ENCODE measurements at places on chromosomes 4 and X.

- no peak overlapping the region for H3K27ac ChIP-seq
- no peak for ATAC-seq
- H3K36me3 ChIP-seq = no peaks in the 10 kb centered on the region
- peaks cover 7% of the 10 kb centered on the region for H3K27me3 ChIP-seq
Observed at GRCh38 chr4:10532155-10532554, 74.9 kb upstream of the ZNF518B start.

- ATAC-seq = no peak
- H3K27ac ChIP-seq = no peak overlapping the region
- no peaks in the 10 kb centered on the region for H3K4me1 ChIP-seq
- H3K27me3 ChIP-seq = no peaks in the 10 kb centered on the region
Observed at GRCh38 chrX:37686996-37687395, 1.4 kb downstream of the XK start.

GRCh38 chr4:115334736-115335411 is 221.5 kb upstream of the NDST4 start:
- no peaks in the 10 kb centered on the region for H3K27me3 ChIP-seq
- ATAC-seq = no peak
- H3K27ac ChIP-seq = no peak overlapping the region
- H3K4me3 ChIP-seq = no peak overlapping the region

DNA sequence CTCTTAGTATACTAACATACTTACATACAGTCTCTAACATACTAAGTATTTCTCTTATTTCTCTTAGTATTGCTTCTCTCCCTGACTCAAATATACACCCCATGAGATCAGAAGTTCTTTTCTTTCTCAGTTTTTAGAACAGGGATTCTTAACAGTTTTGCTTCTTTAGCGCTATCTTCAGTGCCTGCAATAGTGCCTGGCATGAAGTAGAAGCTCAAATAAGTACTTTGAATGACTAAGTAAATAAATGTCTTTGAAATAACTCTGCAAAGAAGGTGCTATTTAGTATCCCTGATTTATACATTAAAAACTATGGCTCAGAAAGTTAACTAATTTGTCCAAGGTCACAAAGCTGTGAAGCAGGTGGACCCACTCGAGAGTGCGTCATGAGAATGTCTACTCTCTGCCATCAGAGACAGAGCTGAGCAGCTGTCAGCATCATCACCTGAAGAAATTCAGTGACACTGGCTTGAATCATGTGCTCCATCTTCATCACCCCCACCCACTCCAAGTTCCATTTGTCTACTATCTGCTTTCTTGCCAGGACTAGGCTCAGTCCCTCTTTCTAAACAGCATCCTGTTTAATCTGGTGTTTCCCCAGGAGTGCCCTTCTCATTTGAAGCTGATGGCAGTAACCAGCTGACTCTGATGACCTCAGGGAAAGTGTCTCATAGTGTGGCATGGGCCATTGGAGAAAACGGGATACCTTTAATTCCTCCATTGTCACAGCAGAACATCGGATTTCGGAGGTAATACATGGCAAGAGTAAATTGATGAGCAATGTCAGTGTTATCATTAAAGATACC is 83.1 kb downstream of the CC2D2A start:
- peak; percentile 54 for ATAC-seq

DNA sequence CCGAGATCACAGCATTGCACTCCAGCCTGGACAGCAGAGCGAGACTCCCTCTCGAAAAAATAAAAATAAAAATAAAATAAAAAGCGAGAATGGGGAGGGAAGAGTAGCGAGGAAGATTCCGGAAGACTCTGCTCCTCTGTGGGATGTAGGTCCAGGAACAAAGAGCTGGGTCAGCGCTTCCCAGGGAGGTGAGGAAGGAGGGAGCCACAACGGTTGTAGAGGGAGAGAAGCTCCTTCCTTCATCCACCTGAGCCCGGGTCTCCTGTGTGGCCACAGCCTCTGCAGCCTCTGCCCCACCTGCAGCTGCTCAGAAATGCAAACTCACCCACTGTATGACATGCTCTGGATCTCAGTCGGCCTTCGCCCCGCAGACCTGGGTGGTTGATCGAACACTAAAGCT is 3.8 kb upstream of the PPP2R3B start:
- no peaks in the 10 kb centered on the region for H3K27me3 ChIP-seq
- peaks cover 6% of the 10 kb centered on the region for H3K36me3 ChIP-seq
- H3K4me1 ChIP-seq = no peaks in the 10 kb centered on the region
- H3K4me3 ChIP-seq = no peak overlapping the region
- H3K27ac ChIP-seq = no peak overlapping the region

DNA sequence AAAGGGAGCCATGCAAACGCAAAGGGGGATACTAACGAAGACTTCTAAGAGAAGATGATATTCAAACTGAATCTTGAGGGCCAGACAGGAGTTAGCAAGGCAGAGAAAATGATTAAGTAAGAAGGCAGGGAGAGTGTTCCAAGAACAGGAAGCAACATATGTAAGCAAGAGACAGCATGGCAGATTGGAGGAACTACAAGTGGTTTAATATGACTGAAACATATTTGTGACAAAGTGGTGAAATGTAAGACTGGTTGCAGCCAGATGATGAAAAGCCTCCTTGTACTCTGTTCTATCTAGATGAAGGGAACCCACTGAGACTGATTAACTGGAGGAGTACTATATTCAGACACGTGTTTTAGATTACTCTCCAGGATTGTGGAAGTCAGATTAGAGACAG is 116.6 kb upstream of the DIAPH2 start:
- no peak overlapping the region for H3K27ac ChIP-seq
- H3K4me3 ChIP-seq = no peak overlapping the region
- no peaks in the 10 kb centered on the region for H3K27me3 ChIP-seq
- no peaks in the 10 kb centered on the region for H3K4me1 ChIP-seq

DNA sequence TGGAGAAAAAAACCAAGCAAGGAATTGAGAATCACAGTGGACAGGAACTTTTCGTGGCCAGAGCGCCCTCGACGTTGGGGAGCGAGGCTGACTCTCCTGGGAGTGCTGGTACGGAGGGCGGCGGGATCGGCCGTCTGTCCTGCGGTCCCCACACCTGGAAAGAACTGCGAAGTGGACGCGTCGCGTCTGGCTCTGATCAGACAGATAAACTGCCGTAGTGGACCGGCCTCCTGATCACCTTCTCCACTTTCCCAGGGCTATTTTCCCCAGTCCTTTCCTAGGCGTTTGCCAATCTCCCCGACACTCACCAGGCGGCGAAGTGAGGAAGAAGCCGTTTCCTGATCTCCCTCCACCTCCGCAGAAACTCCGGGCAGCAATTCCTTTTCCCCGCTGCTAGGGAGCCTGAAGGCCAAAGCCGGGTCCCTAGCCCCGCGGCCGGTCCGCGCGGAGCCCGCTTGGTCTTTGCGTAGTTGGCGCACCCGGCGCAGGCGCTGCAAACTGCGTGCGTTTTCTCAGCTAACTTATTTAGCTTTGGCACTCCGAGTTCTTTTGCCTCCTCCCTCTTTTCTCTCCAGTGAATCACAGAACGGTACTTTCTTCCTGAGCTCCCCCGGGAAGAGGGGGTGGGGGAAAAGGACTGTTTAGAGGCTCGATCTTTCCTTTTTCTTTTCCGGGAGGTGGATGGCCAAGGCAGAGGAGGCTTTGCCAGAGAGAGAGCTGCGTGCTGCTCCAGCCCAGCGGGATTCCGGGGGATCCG is at the start of gene ARSJ:
ARSJ (minus strand) TSS at position 500 of the 757 bp plus-strand sequence. CDS start 813 bp downstream, outside the sequence.
- peaks cover 14% of the 10 kb centered on the region for H3K27me3 ChIP-seq
- H3K4me3 ChIP-seq = peak within 1 kb of the TSS; percentile 82
- peak within 1 kb of the TSS; percentile 65 for H3K27ac ChIP-seq
- peak; percentile 68 for ATAC-seq
- no peaks in the 10 kb centered on the region for H3K4me1 ChIP-seq

DNA sequence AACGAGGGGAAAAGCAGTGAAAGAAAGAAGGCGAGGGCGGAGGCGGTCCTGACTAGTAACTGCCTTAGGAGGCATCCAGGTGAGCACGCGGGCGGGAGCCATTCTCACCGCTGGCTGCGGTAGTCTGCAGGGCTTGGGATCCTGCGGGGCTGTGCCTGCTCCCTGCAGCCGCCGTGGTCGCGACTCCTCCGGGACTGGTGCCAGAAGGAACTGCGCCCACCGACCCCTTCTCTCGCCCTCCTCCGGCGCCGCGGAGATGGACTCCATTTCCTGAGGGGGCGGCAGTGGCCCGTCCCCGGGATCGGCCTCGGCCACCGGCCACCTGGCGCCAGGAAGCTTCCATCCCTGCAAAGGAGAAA is 543 bp downstream of the NFXL1 start:
- H3K4me1 ChIP-seq = peaks cover 19% of the 10 kb centered on the region
- H3K27ac ChIP-seq = peak overlapping the region; percentile 82
- H3K27me3 ChIP-seq = no peaks in the 10 kb centered on the region
- peaks cover 47% of the 10 kb centered on the region for H3K36me3 ChIP-seq
- ATAC-seq = peak; percentile 37
- peak overlapping the region; percentile 88 for H3K4me3 ChIP-seq

DNA sequence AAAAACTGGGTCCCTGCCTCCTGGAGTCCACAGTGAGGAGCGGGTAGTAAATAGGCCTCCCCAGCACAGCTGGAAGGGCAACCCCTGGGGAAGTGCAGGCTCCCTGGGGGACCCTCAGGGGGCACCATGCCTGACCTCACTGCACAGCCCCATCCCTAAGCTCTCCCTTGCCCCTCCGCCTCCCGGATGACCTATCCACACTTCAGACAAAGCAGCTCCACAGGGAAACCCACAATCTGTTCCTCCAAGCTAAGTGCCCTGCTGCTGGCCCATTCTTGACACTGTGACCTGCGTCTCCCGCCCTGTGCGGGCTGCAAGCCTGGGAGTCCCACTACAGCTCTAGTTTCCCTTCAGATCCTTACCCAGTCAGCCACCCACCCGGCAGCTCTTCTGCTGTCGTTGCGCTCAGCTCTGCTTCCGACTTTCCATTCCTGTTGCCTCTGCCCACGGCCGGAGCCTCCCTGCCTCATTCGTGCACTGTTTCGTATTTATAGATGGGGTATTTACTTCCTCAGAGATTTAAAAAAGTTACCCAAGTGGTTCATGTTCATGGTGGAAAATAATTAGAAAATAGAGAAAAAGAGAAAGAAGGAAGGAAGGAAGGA is 47.0 kb upstream of the STOX2 start:
- H3K36me3 ChIP-seq = no peaks in the 10 kb centered on the region
- H3K27me3 ChIP-seq = peaks cover 27% of the 10 kb centered on the region
- no peak overlapping the region for H3K27ac ChIP-seq
- no peaks in the 10 kb centered on the region for H3K4me1 ChIP-seq

DNA sequence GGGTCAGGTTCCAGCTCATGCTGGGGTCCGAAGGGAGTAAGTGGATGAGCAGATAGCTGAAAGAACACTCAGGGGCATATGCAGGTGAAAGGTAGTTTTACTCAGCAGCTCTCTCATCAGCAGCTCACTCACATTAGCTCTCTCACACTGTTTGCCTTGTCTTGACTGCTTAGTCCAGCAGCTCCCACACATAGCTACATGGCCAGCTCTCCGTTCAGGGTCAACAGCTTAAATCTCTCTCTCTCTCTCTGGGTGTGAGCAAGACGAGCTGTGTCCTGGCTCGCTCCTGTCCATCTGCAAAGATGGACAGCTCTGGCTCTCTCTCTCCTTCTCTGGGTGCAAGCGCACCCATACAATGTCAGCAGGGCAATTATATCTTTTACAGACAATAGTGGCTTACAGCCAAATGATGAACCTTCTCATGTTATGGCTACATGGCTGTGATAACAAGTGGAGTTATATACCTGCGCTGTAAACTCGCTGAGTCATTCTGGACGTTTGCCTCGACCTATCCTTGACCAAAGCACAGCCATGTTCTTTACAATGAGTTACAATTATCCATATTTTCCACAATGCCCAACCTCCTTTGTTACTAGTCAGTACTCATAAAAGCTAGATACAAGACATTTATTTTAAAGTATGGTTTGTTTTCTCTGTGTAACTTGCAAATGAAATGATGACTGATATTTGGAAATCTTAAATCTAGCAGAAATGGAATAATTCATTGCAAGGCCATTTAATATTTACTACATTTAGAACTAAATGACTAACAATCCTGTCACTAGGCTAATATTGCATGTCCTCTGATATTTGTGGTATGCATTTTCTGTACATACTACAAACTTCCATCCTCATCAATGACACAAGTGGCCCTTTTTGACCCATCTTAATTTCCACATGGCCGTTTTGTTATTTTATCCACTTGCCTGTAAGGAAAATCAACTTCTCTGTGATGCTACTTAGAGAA is 9.3 kb downstream of the PAPSS1 start:
- H3K27me3 ChIP-seq = no peaks in the 10 kb centered on the region
- peak overlapping the region; percentile 5 for H3K4me3 ChIP-seq
- peak; percentile 18 for ATAC-seq
- H3K27ac ChIP-seq = no peak overlapping the region
- H3K36me3 ChIP-seq = peaks cover 8% of the 10 kb centered on the region
